Esophagus squamous epithelium (tissue), 5 donors: ENCODE measurements at places on chromosomes 7 and 10. TPM values are rescaled to one million over a fixed set of nuclear protein-coding genes. Genes with fewer than 3 reads are reported as not detected.

DNA sequence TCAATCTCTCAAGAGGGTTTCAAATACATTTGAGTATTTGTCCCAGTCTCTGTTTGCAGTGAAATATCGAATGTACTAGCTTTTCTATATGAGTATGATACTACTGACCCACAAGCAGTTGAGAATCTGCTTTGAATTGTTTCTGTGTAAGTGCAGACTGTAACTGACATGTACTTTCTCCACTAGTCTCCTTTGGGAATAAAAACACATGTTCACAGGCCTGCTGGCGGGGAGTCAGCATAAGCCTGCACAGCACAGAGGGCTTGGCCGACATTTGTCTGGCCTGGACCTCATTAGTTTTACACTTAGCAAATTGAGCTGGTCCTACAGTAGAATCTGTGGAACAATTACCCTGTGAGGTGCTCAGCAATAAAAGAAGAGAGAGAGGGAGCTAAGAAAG is 72.6 kb downstream of the ITGB8 start:
- no peak for DNase-seq

The NME8 gene
- not detected for total RNA-seq

The WDR86 gene
- total RNA-seq = 0.80 TPM

The HYAL4 gene
- 3.0 TPM for total RNA-seq

The CCDC7 gene
- total RNA-seq = 1.9 TPM

DNA sequence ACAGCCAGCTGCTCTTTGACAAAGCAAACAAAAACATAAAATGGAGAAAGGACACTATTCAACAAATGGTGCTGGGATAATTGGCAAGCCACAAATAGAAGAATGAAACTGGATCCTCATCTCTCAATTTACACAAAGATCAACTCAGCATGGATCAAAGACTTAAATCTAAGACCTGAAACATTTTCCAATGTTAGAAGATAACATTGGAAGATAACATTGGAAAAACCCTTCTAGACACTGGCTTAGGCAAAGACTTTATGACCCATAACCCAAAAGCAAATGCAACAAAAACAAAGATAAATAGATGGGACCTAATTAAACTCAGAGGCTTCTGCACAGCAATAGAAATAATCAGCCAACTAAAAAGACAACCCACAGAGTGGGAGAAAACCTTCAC is 425.7 kb upstream of the SEMA3D start:
- no peak for DNase-seq

The ZNF92 gene
- total RNA-seq = 7.5 TPM

DNA sequence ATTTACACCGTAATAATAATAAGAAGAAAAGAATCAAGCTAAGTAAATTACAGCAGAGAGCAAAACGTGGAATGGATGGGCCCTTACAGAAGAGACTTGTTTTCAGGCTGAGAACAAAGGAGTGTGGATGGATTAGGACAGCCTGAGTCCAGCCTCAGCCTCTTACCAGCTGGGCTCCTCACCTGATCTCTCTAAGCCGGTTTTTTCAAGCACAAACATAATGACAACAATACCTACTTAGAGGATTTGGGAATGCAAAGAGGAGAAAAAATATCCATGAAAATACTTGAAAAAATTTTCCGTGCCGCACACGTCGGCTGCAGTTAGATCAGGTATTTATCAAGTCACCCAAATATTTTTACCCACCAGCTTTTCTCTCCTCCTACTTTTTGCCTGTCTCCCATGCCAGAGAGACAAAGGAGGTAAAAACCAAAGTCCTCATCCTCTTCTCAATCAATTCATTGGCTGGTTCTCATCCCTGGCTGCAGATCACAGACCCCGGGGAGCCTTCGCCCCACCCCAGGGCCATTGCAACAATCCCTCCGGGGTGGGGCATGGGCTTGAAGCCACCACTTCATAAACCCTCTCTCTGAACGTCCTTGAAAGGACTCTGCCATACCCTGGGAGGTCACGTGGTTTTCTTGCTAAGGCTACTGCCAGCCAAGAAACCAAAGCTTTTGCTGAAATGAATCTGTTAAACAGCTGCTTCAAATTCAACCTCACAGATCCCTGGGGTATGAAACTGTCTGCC is 29.7 kb upstream of the GTF2I start:
- DNase-seq = no peak

GRCh38 chr7:135777626-135778398 is 29.2 kb upstream of the FAM180A start:
- no peak for DNase-seq

The TRIM50 gene
- not detected for total RNA-seq

GRCh38 chr7:70856901-70857630 is 274.9 kb upstream of the GALNT17 start:
- DNase-seq = no peak

DNA sequence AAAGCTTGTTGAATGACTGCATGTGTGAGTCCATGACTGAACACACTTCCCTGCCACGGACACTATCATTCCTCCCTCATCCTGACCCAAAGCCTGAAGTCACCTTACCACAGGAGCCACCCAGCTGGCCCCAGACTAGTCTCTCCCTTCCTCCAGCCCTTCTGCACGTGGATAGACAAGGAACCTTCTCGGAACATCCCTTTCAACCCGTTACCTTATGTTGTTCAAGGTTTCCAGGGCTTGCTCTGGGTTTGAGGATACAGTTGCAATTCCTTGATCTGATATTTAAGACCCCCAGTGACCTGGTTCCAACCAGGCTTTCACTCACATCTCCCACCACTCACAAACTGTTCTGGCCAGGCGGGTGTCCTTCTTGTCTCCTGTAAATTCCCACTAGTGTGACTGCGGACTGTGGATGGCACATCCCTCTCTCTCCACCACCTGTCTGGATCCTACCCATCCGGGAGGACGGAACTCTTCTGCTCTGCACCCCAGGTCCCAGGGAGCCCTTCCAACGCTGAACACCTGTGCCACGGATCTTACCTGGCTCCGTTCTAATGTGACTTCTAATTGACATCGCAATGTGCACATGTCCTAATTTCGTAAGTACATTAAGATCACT is 62.5 kb downstream of the HIPK2 start:
- no peak for DNase-seq

The BEND7 gene
- total RNA-seq = 6.7 TPM

The ACBD7 gene
- not detected for total RNA-seq

DNA sequence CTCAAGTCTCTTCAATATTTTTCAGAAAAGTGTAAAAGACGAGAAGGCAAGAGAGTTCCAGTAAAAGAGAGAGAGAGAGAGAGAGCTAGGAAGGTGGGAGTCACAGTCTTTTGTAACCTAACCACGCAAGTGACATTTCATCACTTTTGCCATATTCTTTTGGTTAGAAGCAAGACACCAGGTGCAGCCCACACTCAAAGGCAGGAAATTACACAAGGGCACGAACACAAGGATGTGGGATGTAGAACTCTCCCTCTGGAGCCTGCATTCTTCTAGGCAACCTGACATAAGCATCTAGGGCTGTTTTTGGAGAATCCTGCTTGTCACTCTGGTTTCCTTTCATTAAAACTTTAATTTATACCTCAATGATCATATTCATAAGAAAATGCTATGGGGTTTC is 1213.1 kb downstream of the DNAJB9 start:
- DNase-seq = no peak

The LIPN gene
- total RNA-seq = 0.19 TPM

The C10orf67 gene
- not detected for total RNA-seq

The ASB4 gene
- not detected for total RNA-seq

DNA sequence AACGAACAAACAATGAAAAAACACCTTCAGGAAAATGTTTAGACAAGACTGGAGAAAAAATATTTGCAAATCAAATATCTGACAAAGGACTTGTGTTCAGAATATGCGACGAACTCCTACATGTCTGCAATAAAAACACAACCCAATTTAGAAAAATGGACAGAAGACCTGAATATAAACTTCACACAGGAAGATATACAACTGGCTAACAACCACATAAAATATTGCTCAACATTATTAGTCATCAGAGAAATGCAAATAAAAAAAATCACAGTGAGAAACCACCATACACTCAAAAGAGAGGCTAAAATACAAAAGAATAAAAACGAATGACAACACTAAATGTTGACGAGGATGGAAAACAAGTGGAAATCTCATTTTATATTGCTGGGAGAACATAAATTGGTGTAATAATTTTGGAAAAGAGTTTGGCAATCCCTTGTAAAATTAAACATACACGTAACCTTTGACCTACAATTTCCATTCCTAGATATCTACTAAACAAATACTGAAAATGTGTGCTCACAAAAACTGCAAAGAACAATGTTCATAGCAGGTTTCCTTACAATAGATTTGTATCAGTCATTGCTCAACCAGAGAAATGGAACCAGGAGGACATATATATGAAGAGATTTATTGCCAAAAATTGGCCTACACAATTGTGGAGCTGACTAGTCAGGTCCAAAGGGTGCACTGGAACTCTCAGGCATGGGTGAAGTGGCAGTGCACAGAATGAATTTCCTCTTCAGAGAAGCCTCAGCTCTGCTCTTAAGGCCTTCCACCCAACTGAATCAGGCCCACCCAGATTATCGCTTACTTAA is 82.9 kb upstream of the OGDHL start:
- no peak for DNase-seq

The ATP5MK gene
- total RNA-seq = 378 TPM

The DKK1 gene
- total RNA-seq = 0.47 TPM

DNA sequence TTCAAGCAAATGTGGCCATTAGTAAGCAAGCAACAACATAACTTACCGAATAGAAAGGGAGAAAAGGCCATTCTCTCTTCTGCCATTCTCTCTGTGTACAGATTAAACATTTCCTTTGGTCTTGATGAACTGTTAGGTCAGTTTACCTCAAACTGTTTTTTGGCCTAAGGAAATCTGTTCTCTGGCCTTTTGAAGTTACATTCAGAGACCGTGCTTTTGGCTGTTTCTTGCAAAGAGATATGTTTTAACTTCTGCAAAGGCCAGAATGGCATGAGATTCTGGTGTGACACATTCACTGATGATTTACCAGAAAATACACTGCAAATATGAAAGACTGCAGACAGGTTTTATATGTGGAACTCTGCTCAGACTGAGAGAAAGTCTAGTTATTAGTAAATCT is 22.2 kb downstream of the AHR start:
- DNase-seq = no peak

- DNase-seq = no peak
Observed at GRCh38 chr7:75534727-75535307, 42.7 kb downstream of the SPDYE5 start.

The VIPR2 gene
- total RNA-seq = 0.45 TPM

- no peak for DNase-seq
Observed at GRCh38 chr7:102469351-102469971, 4.7 kb downstream of the LRWD1 start.

The EPO gene
- total RNA-seq = not detected

- DNase-seq = no peak
Observed at GRCh38 chr7:134459981-134460380, 1.1 kb upstream of the AKR1B1 start.

The SNCG gene
- 7.4 TPM for total RNA-seq

The SSBP1 gene
- 166 TPM for total RNA-seq

The ITIH5 gene
- total RNA-seq = 2.2 TPM

GRCh38 chr7:44104860-44105771 is 971 bp downstream of the AEBP1 start:
- DNase-seq = no peak

GRCh38 chr7:119761776-119762175 is 511.2 kb upstream of the KCND2 start:
- DNase-seq = no peak

The ST8SIA6 gene
- 1.0 TPM for total RNA-seq

The ERLIN1 gene
- total RNA-seq = 30.1 TPM

GRCh38 chr10:24278176-24278889 is 69.4 kb downstream of the KIAA1217 start:
- no peak for DNase-seq

DNA sequence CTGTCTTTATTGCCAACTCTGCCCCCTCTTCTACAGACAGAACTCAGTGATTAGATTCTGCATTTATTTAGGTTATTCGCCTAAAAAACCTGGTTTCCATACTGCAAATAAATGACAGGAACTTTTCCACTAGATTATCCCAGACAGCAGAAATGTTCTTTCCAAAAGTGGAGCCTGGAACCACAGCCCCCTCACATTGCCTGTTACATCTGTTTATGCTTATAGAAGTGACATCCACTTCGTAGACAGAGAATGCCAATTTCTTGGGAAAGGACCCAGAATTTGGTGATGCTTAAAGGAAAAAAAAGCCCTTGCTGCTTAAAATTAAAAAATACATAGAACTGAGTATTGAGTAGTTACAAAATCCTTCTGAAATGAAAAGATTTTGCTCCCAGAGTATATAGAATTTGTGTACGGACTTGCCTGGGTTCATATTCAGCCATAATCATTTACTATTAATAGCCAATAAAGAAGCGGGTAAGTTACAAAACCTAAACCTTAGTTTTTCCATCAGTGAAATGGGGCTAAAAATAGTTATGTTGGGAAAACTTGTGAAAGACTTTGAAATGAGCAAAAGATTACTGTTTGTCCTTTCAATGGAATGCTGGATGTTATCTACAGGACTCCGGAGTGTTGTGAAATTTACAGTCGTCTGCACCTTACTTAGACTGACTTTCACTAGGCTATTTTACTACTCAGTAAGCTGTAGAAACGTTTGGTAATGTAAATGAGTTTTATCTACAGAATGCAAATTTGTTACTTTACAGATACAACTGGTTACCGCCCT is 1.1 kb upstream of the PPP1R9A start:
- DNase-seq = no peak

DNA sequence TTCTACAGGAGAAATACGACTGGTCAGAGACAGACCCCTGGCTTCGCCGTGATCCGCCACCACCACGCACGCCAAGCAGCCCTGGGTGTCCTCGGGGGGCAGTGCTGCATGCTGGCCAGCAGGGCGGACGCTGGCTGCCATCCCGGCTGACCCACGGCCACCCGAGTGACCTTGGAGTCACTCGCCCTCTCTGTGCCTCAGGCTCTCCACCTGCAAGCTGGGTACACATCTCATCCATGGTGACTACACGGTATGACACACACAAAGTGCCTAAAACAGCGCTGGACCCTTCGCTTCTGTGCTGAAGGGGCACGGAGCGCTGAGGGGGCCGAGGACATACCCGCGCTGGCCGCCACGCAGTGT is 62.0 kb upstream of the RNF32 start:
- no peak for DNase-seq

- DNase-seq = no peak
Observed at GRCh38 chr10:2979306-2979705, 88.0 kb upstream of the PFKP start.

The OR13A1 gene
- total RNA-seq = 0.21 TPM

DNA sequence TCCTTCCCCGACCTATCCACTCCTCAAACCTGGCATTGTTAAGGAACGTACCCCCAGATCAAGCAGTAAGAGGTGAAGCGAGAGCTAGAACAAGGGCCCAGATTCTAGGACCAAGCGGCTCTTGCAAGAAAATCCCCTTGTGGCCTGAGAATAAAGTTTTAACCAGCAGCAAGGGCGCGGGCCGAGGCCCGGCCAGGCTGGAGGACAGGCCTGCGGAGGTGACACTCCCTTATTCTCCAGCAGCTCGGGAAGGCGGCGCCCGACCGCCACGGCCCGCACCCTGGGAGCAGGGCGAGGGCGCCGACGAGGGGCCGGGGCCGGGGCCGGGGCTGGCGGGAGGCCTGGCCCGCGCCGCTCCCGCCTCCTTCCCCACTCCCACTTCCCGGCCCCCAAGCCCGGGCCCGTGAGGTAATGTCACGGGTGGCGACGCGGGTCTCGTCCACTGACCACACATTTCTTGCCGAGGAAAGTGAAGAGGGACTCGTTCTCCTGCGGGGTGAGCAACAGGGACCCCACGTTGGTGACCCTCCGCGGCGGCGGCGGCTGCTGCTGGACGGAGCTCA is 551 bp downstream of the WASL start:
- DNase-seq = no peak
